ENCODE measurements at places on chromosomes 4 and X.

DNA sequence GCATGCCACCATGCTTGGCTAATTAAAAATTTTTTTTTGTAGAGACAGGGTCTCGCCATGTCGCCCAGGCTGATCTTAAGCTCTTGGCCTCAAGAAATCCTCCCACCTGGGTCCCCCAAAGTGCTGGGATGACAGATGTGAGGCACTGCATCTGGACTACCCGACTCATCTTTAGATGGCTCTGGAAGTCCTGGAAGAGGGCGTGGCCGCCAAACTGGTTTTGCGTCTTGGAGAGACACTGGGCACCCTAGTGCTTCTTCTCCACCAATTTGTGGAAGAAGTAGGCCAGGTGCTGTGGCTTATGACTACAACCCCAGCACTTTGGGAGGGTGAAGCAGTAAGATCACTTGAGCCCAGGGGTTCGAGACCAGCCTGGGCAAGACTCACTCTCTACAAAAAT is 47.6 kb downstream of the HOPX start:
- DNase-seq = no peak

GRCh38 chr4:2132438-2132837 is 73.3 kb downstream of the NAT8L start:
- DNase-seq = no peak

DNA sequence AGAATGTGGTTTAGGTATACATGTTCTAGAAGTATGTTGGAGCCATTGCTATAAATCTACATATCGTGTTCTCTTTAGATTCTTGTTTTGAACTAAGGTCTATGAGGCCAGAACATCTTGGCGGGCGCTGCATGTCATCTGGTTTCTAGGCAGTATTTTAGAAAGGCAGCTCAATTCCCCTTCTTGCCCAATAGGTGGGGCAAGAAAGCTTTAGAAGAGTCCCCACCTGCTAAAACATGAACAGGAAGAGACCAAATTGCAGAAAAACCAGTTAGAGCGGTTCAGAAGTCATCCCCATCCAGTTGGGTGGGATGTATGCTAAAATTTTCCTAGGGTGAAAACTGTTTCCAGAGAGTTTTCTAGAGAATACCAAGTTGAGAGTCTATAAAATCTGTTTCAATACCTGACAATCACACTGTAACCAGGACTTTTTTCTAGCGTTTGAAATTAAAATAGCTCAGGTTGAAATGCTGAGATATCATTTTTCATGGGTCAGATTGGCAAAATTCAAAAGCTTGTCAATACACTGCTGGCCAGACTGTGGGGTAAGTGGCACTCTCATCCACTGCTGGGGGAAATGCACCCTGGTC is 17.5 kb upstream of the SH3KBP1 start:
- DNase-seq = no peak

- no peak for DNase-seq
Measured at GRCh38 chr4:172666711-172667368, 501.8 kb upstream of the GALNT7 start.

DNA sequence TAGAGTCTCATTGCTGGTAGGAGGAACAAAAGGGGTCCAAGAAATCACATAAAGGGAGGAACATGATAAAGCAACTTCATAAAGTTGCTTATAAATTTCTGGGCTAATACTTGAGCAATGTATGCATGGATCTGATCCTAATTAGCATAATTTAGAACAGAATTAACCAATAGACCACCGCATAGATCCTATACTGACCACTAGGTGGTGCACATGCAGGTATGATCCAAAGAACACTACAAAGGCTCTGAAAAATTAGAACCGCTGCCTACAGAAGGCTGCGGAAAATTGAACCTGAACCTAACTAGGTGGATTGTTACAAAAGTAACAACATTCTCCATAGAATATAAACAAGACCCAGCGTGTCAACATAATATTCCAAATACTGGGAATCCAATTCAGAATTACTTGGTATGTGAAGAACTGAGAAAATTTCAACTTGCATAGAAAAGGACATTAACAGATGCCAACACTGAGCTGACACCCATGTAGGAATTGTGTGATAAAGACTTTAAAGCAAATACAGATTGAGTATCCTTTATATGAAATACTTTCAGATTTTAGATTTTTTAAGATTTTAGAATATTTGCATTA is 23.3 kb downstream of the BRCC3 start:
- no peak for DNase-seq

GRCh38 chr4:122783301-122784215 is 43.1 kb upstream of the FGF2 start:
- DNase-seq = no peak

DNA sequence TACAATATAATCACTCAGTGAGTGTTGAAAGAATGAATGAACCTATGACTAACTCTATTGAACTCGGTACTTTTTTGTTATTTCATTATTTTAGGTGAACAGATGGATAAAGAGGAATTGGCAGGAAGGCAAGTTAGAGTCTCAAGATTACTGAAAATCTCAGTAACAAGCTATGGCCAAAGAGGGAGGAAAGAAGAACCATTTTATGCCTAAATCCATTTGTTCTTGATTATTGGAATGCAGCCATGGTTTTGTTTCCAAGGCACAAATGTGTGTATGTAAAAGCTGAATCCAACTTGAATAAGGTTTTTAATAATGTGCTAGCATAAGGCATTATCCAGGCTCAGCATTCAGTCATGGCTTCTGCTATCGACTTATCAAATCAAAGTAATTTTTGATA is 196.4 kb downstream of the DTHD1 start:
- no peak for DNase-seq

- no peak for DNase-seq
Measured at GRCh38 chrX:153693216-153694086, 5.7 kb downstream of the SLC6A8 start.

DNA sequence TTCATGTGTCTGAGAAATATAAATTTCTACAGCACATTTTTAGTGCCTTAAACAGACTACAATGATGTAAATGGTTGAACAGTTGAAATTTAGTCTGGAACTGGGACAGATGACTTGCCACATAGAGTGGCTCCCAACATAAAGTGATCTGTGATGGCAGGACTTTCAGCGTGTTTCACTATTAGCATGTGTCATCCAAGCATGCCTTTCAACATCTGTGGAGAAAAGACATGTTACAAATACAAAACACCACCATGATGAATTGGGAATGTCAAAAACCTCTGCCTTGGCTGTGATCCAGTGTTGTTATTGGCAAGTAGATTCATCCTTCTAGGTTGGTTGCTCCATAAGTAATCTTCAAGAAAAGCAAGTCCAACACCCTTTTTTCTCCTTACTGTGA is 348.7 kb downstream of the MAPK10 start:
- DNase-seq = no peak

DNA sequence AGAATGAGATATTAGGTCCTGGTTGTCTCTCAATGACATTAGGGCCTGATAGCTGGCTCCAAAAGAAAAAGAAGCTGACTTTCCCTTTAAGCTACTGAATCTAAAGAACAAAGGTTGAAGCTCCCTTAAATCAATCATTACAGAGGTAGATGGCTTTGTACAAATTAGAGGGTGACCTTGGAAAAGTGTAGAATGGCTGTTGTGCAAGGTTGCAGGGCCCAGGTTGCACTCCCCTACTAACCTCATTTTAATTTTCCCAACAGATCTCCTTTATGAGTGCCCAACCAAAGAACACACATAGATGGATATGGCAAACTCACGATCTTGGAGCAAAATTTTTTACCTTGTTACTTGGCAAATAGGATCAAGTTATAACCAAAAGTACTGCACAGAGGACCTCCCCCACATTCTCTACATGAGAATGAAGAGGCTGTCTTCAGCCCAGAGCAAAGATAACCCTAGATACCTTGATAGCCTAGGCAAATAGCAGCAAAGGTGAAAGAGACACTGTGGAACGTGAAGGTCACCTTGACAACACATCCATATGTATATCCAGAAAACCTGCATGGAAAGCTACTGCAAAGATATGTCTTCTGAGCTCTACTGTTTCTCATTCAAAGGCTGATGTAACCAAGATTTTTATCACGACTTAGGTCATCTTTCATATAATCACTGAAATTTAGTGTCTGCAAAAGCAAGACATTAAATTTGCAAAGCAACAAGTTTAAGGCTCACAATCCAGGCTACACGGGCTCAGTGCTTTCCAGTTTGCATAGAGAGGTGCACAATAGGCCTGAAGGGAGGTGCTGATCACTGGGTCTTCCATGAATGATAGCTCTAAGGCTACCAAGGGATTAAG is 23.0 kb downstream of the KLB start:
- no peak for DNase-seq

DNA sequence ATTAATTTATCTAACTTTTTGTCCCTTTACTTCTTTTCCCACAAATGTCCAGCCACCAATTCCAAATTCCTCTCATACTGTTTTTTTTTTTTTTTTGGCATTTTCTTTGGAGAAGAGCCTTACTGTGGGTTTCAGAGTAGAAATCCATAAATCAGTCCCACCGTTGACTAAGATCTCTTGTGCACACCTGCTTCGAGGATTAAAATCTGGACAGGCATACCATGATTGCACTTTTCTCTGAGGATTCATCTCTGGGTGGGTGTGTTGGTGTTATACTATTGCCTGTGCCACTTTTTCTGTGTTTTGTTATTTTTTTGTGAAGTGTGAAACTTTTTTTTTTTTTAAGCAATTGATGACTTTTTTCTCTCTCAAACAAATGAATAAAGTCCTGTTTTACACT is 13.2 kb downstream of the PRDM8 start:
- DNase-seq = no peak

GRCh38 chr4:7995135-7995534 is 55.5 kb upstream of the AFAP1 start:
- no peak for DNase-seq

- no peak for DNase-seq
Measured at GRCh38 chrX:149205937-149206336, 299.2 kb downstream of the IDS start.

DNA sequence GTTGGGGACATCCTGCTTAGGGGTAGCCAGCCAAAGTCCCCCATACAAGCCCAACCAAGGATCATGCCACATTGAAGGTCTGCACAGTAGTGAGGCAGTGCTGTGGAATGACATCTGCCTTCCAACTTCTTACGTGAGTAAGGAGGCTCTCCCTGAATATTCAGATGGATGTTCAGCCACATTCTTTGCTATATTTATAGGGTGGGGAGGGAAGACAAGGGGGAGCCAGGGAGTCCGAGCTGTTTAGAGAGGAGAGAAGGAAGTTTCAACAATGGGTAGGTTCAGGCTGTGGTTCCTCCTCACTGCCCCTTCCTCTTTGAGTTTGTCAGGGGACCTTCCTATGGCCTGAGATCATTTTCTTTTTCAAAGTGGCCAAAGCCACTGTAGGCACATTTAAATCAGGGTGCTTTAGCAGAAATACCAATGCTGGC is 29.8 kb downstream of the MSN start:
- no peak for DNase-seq

- no peak for DNase-seq
Measured at GRCh38 chrX:357035-357692, 29.5 kb downstream of the PPP2R3B start.

GRCh38 chr4:182206266-182206665 is 36.9 kb upstream of the TENM3 start:
- DNase-seq = no peak

DNA sequence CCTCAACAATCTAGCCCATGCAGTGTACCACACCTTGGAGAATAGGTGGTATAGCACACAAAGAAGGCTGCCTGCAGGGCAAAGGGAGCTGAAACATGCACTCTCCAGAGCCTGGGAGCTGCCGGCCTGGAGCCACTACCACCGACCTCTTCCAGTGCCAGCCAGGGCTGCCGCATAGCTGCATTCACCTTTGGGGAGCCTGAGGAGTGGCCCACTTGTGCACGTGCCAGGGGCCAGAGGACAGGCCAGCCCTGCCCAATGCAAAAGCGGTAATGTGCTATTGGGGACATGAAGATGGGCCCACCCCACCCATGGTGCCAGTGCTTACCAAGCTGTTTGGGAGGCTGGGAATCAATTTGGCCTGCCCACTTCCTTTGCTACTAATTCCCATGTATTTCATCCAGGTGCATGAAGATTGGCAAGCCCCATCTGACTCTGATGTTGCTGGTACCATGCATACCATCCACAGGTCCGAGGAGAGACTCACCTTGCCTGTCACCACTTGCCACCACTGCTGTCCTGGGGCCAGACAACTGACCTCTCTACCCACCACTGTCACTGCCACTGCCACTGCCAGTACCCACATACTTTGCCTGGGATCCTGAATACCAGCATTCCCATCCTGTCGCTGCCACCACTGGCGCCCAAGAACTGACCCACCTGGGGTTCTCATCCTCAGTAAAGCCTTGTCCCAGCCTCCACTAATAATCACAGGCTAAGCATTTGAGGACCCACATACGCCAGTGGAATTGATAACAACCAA is 506.9 kb downstream of the MAGEB5 start:
- DNase-seq = no peak

DNA sequence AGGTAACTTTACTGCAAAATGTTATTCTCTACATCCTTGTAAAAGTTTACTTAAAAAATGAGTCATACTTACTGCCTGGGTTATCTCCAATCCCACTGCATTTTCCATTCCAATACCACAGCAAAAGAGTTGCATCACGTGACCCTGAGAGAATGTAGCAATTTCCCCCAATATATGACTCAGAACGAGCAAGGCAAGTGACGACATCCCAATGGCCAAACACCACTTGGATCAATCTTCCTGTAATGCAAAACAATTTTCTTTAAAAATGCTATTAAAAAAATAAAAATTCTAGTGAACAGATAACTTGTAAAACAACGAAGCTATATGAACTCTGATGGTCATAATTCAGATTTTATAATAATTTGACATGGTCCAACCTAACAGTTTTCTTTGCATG is 224.3 kb downstream of the DCLK2 start:
- DNase-seq = peak; percentile 32

- no peak for DNase-seq
Measured at GRCh38 chr4:27006646-27007045, 146.0 kb downstream of the STIM2 start.

GRCh38 chr4:52841682-52842456 is 20.2 kb upstream of the RASL11B start:
- DNase-seq = no peak

DNA sequence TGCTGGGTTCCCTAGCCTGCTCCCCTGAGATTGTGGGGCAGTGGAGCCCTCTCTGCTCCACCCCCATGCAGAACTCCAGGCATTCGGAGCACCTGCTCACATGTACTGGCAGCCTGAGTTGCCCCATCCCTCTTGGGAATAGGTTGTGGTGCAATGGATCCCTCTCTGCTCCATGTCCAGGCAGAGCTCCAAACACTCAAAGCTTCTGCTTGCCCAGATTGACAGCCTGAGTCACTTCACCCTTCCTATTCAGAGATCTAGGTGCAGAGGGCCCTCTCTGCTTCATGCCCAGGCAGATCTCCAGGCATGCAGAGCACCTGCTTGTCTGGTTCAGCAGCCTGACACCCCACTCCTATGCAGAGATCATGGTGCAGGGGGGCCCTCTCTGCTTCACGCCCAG is 18.6 kb upstream of the TEX13B start:
- DNase-seq = no peak

GRCh38 chrX:82029571-82030218 is 827.8 kb downstream of the SH3BGRL start:
- no peak for DNase-seq

GRCh38 chr4:23245203-23245832 is 552.6 kb downstream of the GBA3 start:
- no peak for DNase-seq

All from stimulated activated CD4-positive, alpha-beta T cell treated with anti-CD3 and anti-CD28 coated beads, Interleukin-4, amount 100 ng/mL, for 48 hours (primary cell).